Activated effector memory CD4-positive, alpha-beta T cell treated with anti-CD3 and anti-CD28 coated beads, Interleukin-2, amount 50 U/mL, for 16 hours (primary cell): ENCODE measurements at places on chromosomes 16 and 17.

- no peak for DNase-seq
Observed at GRCh38 chr16:72241930-72242329, 70.0 kb upstream of the PMFBP1 start.

GRCh38 chr17:74170924-74171323 is 32.6 kb upstream of the RPL38 start:
- no peak for DNase-seq

GRCh38 chr17:28392491-28392890 is 13.5 kb downstream of the SLC46A1 start:
- no peak for DNase-seq

GRCh38 chr16:66304961-66305360 is 61.5 kb upstream of the CDH5 start:
- DNase-seq: peak; percentile 19
